ENCODE measurements at places on chromosomes 5 and 9. TPM values are rescaled to one million over a fixed set of nuclear protein-coding genes. Genes with fewer than 3 reads are reported as not detected.
A peak's percentile ranks its signal among the peaks of the same experiment; 100 is the strongest.

- peaks cover 18% of the 10 kb centered on the region for H3K36me3 ChIP-seq
- no peak for DNase-seq
- no peak overlapping the region for H3K27ac ChIP-seq
- no peak overlapping the region for H3K4me3 ChIP-seq
Observed at GRCh38 chr9:76177931-76178330, 216.3 kb downstream of the RFK start.

DNA sequence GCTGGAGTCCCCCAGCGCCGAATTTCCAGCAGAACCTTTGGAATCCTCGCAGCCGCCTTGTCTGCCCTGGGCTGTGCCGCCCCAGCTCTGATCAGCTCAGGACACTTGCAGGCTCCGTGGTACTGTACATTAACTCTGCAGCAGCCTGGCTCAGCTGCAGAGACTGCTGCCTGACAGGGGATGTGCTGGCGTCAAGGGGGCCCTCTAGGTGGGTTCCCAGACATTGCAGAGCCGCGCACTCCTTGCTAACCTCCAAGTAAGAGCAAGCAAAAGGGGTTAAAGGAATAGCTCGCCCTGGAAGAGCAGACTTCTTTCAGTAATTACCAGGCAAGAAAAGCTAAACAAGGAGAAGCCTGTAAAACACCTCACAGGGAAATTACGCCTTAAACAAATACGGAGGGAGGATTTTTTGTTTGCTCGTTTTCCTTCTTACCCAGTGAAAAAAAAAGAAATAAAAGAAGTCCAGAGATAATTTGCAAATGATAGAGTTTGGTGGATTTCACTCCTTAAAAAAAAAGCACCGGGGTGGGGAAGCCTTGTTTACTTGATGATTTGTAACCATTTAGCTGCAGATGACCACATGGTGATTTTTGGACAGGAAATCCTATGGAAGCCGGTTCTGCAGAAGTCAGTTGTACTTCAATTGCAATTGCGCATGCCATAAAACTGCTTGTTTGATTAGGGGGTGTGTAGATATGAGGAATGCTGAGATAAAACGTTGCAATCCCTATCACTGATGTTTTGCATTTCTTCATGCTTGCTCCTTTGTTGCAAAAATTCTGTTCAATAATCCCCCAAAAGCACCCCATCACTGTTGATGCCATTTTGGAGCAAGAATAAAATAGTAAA is 305.8 kb downstream of the PDE4D start:
- H3K36me3 ChIP-seq, result no peaks in the 10 kb centered on the region
- H3K4me1 ChIP-seq, result peaks cover 56% of the 10 kb centered on the region
- H3K27me3 ChIP-seq, result no peaks in the 10 kb centered on the region

The TEX48 gene
- total RNA-seq, result not detected

GRCh38 chr5:55582256-55582655 is 47.5 kb upstream of the PLPP1 start:
- no peak overlapping the region for H3K4me3 ChIP-seq
- no peaks in the 10 kb centered on the region for H3K27me3 ChIP-seq
- H3K36me3 ChIP-seq, result no peaks in the 10 kb centered on the region

The PCDHGB7 gene
- 14.1 TPM for total RNA-seq

DNA sequence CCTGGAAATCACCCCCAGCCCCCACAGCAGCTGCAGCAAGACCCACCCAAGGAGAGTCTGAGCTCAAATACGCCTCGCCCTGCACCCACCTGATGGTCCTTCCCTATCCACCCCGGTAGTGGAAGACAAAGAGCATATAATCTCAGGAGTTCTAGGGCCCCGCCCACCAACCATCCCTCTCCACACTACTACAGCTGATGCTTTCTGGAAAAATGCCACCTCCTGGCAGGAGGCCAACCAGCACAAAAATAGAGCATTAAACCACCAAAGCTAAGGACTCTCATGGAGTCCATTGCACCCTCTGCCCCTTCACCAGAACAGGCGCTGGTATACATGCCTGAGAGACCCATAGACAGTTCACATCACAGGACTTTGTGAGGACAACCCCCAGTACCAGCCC is 22.5 kb upstream of the NIPSNAP3A start:
- H3K4me3 ChIP-seq, result no peak overlapping the region
- H3K36me3 ChIP-seq, result no peaks in the 10 kb centered on the region
- DNase-seq, result no peak
- H3K27ac ChIP-seq, result no peak overlapping the region

- H3K36me3 ChIP-seq, result peaks cover 4% of the 10 kb centered on the region
- H3K27ac ChIP-seq, result peak within 1 kb of the TSS; percentile 96
- peak; percentile 72 for DNase-seq
- H3K4me1 ChIP-seq, result peaks cover 47% of the 10 kb centered on the region
- H3K4me3 ChIP-seq, result peak within 1 kb of the TSS; percentile 91
- no peaks in the 10 kb centered on the region for H3K27me3 ChIP-seq
Observed at GRCh38 chr5:140966293-140967225, at the start of gene PCDHAC2. TSS of gene PCDHAC2 (plus strand) at chr5:140966476. CDS start at chr5:140966767, 291 bp downstream.

DNA sequence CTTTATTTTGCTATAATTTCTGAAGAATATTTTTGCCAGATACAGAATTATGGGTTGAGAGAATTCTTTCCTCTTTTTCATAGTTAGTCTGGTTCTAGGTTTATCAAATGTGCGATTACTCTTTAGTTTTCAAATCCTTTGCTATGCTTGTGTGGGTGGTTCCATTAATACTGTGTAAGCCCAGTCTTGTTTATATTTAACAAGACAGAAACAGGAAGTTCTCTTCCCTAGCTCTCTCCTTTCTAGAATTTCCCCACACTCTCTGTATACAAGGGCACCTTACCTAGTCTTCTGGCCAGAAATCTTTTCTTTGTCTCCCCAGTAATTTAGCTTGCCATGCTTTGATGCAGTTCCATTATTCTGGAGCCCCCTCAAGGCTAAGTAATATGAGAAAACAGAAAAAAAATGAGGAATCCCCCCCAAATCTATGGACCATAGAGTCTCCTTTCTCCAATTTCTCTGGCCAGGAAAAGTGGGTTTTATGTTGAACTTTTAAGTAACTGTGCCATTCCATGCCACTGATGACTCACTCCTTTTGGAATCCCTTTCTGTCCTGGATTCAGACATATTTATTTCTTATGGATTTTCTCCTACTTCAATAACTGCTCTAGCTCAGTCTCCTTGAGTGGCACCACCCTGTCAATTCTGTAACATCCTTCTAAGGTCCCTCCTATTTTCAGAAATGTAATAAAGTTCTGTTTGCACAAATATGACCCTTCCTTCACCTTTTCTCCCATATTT is 1714.1 kb downstream of the EFNA5 start:
- H3K4me3 ChIP-seq, result no peak overlapping the region
- no peak overlapping the region for H3K27ac ChIP-seq
- H3K27me3 ChIP-seq, result no peaks in the 10 kb centered on the region
- DNase-seq, result no peak
- peaks cover 4% of the 10 kb centered on the region for H3K4me1 ChIP-seq
- H3K36me3 ChIP-seq, result no peaks in the 10 kb centered on the region

- no peak overlapping the region for H3K4me3 ChIP-seq
- no peaks in the 10 kb centered on the region for H3K4me1 ChIP-seq
- DNase-seq, result no peak
- H3K27ac ChIP-seq, result no peak overlapping the region
Observed at GRCh38 chr5:86837610-86838009, 219.9 kb downstream of the COX7C start.

The CDX1 gene
- total RNA-seq, result 0.68 TPM

The DCANP1 gene
- total RNA-seq, result not detected

DNA sequence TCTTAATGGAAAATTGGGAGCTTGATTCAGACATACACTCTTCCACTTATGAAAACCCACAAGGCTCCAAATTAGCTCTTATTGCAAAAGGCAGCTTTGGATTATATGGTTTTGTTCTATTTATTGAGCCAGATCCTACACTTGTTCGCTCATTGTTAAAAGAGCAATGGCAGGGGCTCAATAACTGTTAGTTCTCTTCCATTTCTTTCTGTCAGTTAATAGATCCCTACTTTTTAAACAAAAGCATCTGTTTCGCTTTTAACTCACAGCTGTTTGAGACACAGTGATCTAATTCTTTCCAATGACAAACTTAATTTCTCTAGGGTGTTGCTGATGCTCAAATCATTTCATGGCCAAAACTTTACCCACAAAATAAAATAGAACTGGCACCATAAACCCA is 11.7 kb downstream of the C5 start:
- DNase-seq, result no peak
- H3K27me3 ChIP-seq, result no peaks in the 10 kb centered on the region
- no peaks in the 10 kb centered on the region for H3K36me3 ChIP-seq
- H3K4me1 ChIP-seq, result no peaks in the 10 kb centered on the region
- no peak overlapping the region for H3K4me3 ChIP-seq
- no peak overlapping the region for H3K27ac ChIP-seq
